ENCODE measurements at places on chromosomes 3 and 15. TPM values are rescaled to one million over a fixed set of nuclear protein-coding genes. Genes with fewer than 3 reads are reported as not detected.
A peak's percentile ranks its signal among the peaks of the same experiment; 100 is the strongest.

TXNRD3 gene
- total RNA-seq: 1.3 TPM

IL16 gene
- 97.2 TPM for total RNA-seq

CAND2 gene
- 0.75 TPM for total RNA-seq

GPR176 gene
- 0.14 TPM for total RNA-seq

CHRFAM7A gene
- not detected for total RNA-seq

CIB2 gene
- total RNA-seq: 1.5 TPM

HDGFL3 gene
- 34.6 TPM for total RNA-seq

STAB1 gene
- total RNA-seq: 0.07 TPM

DNA sequence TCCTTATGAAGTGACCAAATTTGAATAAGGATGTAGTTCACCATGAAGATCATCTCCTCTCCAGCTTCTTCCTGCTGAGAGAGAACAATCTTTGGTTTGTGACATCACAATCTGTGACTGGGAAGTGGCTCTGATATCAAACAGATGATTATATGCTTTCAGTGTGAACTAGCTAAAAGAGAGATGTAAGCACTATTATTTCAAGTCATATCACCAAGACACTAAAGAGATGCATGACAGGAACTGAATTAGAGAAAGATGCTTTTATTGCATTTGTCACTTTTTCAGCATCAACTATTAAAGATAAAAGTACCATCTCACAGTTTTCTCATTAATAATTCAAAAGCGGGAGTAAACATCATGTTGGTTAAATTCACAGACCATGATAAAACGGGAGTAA lies 3.5 kb downstream of the CHRM5 start:
- DNase-seq: no peak

- no peak for DNase-seq
These were observed 227.7 kb upstream of the ST8SIA2 start for GRCh38 chr15:92166029-92166428.

- DNase-seq: no peak
These were observed 63.9 kb upstream of the PTPRG start for GRCh38 chr3:61497463-61497862.

GRCh38 chr3:79766496-79767193 lies 1.2 kb downstream of the ROBO1 start:
- DNase-seq: no peak

- DNase-seq: peak; percentile 56
These were observed 23.4 kb downstream of the BMF start for GRCh38 chr15:40085266-40085665.

DNA sequence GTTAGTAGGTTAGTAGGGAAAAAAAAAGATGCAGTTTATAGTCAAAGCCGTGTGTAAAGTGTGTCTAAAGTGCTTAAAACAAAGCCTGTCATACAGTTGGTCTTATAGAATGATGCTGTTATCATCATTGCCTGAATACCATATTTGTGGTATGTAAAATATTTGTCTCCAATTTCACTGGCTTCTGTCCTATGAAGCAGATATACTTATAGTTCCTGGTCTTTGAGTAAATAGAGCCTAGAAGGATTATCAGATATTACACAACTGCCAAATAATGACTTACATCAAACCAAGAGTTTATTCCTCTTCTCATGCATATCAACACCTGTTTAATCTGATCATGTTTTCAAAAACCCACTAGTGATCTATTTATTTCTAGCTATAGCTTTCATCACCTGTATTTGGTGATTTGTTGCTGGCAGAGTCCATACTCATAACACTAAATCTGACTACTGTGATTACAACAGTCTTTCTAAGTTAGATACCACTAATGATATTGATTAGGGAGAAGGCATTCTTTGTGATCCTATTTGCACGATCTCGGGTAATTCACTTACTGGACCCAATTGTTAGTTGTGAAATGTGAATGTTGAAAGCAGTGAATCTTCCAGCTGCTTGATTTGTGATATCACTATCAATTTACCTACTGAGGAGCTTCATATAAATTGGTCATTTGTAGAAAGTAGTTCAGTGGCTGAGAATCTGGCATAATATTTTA lies 413.7 kb downstream of the LPP start:
- DNase-seq: no peak

DNA sequence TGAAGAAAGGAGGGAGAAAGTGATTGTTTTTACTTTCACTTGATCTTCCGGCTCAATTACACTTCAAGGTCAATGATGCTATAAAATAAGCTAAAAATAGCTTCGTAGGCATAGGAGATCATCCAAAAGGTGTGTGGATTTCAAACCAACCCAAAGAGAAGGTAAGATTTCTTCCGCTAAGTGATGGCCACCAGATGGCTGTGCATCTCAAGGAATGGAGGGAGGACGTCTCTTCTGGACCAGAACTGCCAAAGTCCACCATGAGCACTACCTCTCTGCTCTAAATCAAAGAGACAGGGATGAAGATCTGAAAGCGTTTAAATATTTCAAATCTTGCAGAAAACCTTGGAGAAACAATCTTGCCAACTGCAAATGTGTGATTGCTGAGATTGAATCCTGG lies 199.1 kb upstream of the ZPLD1 start:
- DNase-seq: peak; percentile 79

DNA sequence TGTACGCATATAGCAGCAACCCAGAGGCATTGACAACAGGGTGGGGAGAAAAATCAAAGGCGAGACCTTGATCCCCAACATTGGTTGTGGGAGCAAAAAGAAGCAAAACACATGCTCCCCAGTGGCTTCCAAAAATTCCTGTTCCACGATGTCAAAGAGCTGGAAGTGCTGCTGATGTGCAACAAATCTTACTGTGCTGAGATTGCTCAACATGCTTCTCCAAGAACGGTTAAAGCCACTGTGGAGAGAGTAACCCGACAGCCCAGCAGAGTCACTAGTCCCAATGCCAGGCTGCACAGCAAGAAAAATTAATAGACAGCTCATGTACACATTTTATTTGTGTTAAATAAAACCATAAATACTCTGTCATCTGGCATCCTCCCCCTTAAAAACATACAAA lies 179.9 kb upstream of the PFN2 start:
- no peak for DNase-seq

DNA sequence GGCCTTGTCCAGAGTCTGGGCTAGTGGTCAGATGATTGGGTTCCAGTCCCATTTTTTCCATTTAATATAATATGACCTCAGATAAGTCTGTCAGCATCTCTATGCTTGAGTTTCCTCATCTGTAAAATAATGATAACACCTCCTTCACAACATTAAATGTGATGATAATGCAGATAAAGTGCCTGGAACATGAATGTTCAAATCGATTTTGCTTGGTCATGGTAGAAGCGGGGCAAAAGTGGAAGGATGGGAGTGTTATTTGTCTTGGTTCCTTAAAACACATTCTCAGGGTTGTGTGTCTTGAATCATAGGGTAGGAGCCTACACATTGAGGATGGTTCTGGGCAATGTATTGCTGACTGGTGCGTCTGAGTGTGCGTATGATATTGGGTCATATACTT lies 16.9 kb downstream of the ARIH2 start:
- DNase-seq: no peak

GRCh38 chr3:113075588-113075987 lies 84.8 kb downstream of the GTPBP8 start:
- DNase-seq: no peak

DNA sequence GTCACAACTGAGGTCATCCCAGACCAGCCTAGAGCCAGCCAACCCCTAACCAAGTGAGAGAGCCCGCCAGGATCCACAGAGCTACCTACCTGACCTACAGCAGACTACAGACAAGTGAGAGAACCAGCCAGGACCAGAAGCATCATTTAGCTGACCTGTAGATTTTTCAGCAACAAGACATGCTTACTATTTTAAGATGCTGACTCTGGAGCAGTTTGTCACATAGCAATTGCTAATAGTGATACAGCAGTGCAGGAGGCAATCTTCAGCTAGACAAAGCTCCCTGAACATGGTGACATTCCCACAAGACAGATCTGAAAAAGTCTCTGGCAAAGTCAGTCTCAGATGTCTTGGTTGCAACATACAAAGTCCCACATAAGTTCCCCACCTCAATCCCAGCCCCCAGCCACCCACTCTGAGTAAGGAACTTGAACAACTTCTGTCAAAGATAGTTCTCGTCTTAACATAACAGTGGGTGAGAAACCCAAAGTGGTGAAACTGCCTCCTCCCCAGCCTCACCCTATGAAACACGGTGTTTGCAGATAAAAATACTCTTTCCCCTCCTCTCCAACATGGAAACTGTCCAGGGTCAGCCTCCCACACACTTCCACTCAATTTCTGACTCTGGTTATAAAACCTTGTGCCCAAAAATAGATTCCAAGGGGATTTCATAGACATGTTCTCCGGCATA lies 120.3 kb upstream of the SLC6A11 start:
- DNase-seq: no peak

GRCh38 chr3:120550546-120550945 lies 45.6 kb upstream of the NDUFB4 start:
- DNase-seq: no peak

GRCh38 chr3:14803981-14804834 lies 14.6 kb upstream of the FGD5 start:
- DNase-seq: no peak

GRCh38 chr3:28149960-28150359 lies 91.5 kb upstream of the CMC1 start:
- DNase-seq: no peak

DNA sequence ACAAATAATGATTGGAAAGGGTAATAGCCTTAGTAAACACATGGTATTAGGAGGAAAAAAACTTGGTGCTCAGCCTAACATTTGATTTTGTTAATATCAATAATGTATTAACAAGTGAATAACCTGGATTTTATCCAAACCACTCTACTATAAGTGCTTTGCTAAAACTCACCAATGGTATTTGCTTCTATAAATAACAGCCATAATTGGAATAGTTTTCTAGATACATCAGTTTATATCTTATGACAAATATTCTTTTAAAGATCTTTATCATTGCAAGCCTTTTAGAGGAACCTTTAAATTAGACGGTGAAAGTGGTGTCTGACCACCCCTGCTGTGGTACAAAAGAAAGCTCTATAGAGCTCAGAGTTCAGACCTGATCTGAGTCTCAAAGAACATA lies 123.9 kb downstream of the SHOX2 start:
- DNase-seq: no peak

DNA sequence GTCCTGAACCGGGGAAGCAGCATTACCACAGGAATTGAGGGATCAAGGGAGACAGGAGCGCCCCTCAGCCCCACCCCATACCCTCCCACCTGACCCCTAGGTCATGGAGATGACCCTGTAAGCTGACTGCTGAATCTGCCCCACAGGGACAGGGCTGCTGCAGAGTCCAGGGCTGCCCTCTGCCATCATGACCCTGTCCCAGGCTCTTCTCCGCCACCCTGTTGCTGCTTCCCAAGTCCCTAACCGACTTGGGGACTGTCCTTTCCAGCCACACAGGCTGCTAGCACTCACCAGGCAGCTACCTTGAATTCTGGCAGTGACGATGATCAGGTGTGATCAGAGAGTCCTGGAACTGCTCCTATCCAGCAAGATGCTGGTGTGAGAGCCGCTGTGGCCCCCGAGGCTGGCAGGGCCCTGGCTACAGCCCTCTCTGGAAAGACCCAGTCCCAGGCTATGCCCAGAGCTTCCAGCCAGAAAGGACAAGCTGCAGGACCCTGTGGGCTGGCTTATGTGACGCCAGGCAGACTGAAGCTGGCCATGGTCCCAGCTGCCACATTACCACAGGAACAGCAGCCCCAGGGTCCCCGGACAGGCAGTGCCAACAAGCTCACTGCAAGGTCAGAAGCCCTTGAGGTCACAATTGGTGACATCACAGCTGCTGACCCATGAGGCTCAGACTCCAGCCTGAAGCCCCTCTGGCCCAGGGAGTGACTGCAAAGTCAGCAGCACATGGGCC lies at the start of gene C3orf22:
Gene C3orf22 (minus strand): TSS at position 597 of the 736 bp plus-strand sequence. CDS start 5,542 bp downstream, outside the sequence.
- no peak for DNase-seq

DNA sequence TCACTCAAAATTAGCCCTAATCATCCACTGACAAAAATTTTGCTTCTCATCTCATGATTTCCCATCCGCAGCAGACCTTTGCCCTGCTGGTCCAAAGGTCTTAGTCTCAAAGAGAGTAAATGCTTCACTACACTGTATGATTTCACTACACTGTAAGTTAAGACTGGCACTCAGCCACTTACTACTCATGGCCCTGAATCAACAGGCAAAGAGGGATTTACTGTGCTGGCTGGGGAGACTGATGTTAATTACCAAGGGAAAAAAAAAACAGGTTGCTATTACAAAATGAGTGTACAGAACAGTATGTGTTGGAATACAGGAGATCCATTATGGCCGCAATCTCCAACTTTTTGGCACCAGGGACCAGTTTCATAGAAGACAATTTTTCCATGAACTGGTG lies 214.8 kb downstream of the ZMAT3 start:
- no peak for DNase-seq

DNA sequence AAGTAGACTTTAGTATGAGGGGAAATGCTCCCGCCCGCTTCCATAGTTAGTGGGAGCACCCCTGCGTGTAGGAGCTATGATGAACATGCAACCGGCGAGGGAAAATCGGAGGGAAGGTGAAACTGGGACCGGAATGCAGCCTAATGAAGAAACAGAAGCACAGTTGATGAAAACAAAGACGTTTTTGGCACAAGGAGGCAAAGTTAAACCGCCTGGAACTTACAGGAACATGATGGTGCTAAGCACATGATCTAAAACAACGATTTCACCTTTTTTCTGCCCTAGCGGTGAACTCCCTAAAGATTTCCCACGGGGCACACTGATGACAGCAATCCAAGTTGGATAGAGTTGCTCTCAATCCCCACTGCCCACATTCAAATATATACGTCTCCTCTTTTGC lies 49.4 kb upstream of the SPATA12 start:
- no peak for DNase-seq

DNA sequence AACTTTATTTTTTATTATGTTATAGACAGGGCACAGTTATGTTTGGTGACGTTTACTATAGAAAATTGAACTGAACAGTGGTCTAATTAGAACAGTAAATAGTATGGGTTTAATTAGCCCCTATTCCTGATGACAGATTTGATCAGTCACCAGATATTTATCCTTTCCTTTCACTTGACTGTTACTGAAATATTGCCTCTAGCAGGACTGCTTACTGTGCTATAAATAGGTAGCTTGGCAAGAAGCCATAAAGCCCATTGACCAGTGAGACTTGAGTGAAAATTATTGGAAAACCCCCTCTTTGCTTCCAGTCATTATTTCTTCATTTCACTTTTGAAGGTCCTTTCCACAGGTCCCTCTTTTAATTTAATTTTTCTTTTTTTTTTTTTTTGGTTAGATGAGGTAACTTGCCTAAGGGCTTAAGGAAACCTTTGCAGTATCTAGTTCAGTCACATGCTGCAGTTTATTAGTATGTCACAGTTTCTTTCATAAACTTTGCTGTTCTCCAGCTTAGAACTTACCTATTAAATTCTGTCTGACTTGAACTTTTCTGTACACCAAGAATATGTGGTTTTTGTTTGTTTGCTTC lies 115.6 kb downstream of the ADAMTSL3 start:
- DNase-seq: no peak

- no peak for DNase-seq
These were observed 49.4 kb upstream of the TNFAIP8L3 start for GRCh38 chr15:51144021-51144532.

DNA sequence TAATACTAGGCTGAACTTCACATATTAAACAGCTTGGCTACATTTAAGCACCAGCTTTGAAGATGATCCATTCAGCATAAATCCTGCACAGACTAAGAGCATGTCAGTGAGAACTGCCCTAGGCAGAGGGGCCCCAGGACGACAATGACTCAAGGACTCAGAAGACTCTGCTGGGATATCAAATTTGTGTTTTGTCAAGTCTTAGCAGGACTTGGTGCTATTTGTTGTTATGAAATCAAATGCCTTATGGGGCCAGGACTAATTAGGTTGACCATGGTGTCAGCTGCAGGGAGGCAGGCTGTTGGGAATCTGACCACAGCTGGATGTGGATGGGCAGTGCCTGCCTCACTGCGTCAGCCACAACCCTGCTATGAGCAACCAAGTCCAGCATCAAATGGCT lies 91.8 kb downstream of the RYR3 start:
- DNase-seq: no peak

Data from activated CD4-positive, alpha-beta T cell treated with anti-CD3 and anti-CD28 coated beads, Interleukin-2, amount 10 ng/mL, durations not matched to agents 24 days and 14 days (primary cell).